ENCODE measurements at places on chromosomes 1 and 21.

GRCh38 chr1:97243973-97244560 is 522.5 kb downstream of the PTBP2 start:
- peak; percentile 2 for DNase-seq

- DNase-seq, result peak; percentile 53
These were observed 862.7 kb downstream of the PLA2G4A start for GRCh38 chr1:187691439-187691838.

DNA sequence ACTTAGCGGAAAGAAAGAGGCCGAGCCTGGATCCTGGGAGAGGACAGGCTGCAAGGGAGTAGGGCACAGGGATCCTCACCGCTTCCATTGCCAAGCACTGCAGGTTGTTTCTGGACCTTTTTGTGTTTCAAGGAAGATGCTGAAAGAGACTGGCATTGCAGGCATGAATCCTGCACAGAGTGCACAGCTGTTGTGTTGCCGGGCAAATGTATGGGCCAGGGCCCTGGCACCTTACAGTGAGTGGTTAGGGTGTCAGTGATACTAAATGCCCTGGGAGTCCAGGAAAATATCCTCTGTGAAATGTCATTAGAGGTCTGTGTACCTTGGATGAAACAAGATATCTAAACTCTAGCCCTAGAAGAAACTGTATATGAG is 145.5 kb upstream of the FGGY start:
- DNase-seq, result no peak

DNA sequence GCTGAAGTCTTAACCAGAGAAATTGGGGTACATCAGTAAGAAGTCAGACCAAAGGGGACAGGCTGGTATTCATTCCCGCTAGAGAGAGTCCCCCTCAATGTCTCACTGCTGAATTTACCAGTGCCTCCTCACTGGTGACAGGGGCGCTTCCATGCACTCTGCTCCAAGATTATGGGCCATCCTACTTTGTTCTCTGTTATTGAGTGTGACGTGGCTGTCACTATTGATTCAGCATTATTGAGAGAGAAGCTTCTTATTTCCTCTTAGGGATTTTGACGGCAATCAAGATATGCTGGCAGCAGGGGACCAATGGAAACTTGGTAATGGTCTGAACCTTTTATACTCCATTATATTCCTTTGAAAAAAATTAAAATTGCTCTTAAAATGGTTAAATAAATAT is 118.6 kb downstream of the SYF2 start:
- no peak for DNase-seq

GRCh38 chr1:186575348-186575747 is 104.9 kb downstream of the PTGS2 start:
- peak; percentile 20 for DNase-seq

GRCh38 chr1:159783724-159784123 is 3.0 kb downstream of the DUSP23 start:
- DNase-seq, result no peak

DNA sequence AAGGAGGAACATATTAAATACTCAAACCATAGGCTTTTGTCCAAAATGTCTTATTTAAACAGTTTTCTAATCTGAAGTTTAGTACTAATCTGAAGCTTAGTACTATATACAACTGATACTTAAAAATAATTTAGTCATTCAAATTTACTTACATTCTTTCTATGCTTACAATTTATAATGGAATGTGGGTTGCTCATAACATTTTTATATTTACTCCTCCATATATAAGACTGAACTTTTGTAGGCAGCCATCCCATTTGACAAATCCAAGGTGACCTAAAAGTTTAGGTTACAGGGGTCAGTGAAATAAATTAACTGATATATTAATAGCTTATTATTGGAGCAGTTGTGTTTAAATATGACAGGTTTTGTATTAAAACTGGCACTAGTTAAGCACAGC is 570.6 kb downstream of the DPYD start:
- DNase-seq, result no peak

DNA sequence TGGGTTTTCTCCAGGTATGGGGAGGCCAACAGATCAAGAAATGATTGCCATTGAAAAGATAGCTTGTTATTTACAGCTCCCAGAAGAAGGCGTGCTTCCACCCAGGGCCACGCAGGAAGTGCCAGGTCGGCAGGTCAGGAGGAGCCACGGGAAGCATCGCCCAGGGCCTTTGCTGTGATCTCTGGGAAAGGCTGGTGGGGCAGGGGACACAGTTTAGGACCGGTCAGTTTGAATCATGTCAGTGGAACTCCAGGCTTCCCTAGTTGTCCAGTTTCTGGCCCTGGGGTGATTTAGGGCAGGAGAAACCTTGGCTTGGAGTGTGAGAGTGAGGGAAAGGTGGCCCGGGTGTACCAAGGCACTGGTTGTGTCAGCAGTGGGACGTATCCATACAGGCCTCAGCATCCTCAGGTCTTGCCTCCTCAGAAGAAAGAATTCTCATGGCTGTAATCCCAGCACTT is 11.4 kb downstream of the PLA2G5 start:
- DNase-seq, result no peak

- peak; percentile 36 for DNase-seq
These were observed 4.5 kb downstream of the PLA2G2A start for GRCh38 chr1:19974822-19975416.

GRCh38 chr21:40187946-40188654 is 320.9 kb downstream of the PCP4 start:
- no peak for DNase-seq

DNA sequence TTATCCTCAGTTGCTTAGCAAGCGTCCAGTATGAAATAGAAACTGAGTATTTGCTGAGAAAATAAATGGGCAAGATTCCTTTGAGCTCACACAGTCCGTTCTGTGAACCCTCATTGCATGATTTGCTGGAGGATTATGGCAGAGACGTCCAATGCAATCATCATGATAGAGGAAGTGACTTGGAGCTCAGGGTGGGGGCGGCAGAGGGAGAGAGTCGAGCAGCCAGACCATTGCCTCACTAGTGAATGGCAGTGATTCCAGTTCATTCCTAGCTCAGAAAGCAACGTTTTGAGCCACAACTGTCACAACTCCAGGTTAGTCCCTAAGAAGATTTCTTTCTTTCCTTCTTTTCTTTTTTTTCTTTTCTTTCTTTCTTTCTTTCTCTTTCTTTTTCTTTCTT is 27.5 kb upstream of the COL9A2 start:
- DNase-seq, result peak; percentile 17

GRCh38 chr21:41169701-41170100 is 1.7 kb downstream of the BACE2 start:
- DNase-seq, result no peak

DNA sequence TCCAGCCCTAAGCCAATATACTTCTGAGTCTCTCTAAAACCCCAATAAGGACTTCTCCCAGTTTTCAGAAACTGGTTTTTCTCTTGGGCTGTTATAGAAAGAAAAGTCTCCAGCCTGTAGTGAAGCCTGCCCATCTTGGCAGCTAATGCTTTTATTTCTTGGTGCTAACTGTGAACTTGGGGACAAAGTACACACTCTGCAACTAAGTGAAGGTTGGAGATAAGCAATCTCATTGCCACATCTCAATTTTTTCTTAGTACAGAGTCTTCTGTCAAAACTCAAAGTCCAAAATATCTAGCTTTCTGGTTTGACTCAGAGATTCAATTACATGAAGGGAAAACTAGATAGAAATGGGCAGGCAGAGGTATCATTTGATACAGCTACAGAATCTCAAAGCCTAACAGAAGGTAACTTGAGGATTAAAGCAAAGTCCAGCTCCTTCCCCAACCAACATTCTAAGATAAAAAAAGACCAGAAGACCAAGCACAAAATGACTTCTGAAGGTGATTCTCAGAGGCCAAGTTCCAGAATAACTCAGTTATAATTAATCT is 14.0 kb downstream of the AK2 start:
- DNase-seq, result no peak

DNA sequence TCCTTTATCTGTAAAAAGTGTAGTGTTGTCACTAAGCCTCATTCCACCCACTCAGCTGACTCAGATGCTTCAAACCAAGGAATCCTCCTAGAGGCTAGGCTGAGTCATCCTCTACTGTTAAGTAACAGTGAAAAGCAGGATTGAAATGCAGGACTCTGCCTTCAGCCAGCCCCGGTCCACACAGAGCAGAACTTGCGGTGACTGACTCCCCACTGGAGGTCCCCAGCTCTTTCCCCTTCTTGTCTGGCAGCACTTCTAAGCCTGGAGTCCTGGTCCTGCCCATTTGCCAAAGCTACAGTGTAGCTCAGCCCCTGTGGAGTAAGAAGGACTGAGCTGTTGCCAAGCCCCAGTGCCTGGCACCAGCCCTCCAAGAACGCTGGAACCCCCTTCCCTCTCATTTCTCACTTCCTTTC is 1.7 kb downstream of the RAB7B start:
- DNase-seq, result peak; percentile 62

DNA sequence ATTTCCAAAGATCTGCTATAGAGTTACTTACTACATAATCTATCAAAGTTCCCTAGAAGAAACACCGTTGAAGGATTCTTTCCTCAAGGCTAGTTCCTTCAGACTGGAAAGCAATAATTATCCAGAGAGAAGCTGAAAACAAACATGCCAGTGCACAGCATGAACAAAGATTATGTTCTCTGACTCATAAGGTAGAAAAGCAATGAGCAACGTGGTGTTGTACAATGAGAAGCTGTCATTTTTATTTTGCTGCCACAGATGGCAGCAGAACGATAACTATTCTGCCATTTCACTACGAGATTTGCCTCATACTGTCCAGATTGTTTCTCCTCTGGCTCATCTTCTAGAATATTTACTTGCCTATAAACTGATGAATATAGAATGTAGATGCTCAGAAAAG is 10.7 kb downstream of the EXTL2 start:
- DNase-seq, result no peak

DNA sequence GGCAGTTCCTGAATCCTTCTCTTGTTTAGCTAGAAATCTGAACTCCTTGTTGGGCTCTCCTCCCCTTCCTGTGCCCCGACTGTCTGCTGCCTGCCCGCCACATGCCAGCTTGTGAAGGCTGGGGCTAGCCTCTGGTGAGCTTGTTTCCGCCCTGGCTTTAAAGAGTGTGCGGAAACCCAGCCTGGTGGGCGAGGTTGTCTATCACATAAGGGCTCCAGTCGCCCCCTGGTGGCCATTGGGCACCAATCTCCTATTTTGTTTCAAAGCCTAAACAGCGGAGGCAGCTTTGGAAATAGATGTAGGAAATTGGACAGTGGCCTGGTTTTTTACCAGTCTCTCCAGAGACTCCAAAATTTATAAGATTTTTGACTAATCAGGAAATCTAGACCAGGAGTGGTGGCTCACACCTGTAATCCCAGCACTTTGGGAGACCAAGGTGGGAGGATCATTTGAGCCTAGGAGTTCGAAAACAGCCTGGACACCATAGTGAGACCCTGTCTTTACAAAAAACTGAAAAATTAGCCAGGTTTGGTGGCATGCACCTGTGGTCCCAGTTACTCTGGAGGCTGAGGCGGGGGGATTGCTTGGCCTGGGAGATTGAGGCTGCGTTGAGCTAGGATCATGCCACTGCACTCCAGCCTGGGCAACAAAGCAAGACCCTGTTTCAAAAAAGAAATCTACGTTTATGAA is 9.8 kb downstream of the ATP8B2 start:
- peak; percentile 79 for DNase-seq

GRCh38 chr21:45596704-45597318 is 46.7 kb upstream of the PCBP3 start:
- no peak for DNase-seq

DNA sequence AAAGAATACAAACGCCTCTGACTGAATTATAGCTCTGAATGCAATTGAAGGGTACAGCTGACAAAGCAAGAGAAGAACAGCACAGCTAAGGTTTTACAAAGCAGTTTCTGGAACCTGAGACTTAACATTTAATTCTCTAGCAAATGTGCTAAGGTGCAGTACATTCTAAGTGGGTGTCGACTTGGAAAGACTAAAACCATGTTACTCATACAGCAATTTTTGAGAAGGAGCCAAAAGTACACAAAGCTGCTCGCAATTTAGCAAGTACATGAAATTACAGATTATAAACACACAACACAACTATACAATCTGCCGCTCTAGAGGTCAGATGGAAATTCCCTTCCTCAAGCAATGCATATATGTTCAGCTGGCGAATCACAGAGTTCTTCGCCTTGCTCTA is 121.9 kb downstream of the TIAM1 start:
- DNase-seq, result peak; percentile 52

- DNase-seq, result no peak
These were observed 160.2 kb downstream of the ADSS2 start for GRCh38 chr1:244291236-244292201.

DNA sequence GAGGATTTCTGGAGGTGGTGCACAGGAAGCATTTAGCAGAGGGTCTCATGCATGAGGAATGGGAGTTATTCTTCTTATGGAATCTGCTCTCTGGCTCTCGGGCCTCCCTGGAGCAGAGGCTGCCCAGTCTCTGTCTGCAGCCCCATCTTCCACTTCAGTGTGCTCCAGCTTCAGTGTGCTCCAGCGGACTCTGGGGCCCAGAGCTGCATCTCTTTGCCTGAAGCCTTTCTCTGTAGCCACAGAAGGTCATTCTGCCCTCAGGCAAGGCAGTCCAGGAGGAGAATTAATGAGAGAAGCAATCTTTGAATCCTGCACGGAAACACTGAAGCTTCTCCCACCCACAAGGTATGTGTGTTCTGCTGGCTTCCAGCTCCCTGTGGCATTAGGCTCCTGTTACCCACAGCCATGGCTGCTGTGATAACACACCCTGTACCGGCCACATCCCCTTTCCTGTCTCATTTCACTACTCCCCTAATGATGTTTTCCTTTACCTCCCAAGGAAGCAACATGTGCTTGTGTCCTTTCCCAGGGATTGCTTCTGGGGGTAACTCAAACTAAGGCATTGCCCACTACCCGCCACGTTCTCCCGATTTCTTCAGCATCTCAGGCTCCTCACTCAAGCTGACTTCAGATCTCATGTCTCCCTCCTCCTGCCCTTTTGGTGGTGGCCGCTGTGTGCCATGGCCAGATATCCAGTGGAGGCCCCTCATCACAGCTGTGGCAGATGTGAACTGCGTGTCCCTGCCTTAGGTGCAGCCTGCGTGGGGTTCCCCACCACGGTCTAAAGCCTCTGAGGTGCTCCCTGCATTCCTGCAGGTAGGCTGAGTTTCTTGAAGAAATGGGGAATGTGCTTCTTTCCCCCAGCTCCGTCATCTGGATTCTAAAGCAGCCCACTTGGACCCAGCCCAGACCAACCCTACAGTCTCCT is 181.2 kb upstream of the GALNT2 start:
- DNase-seq, result no peak

GRCh38 chr1:156602557-156602993 is 1.3 kb upstream of the GPATCH4 start:
- DNase-seq, result no peak

DNA sequence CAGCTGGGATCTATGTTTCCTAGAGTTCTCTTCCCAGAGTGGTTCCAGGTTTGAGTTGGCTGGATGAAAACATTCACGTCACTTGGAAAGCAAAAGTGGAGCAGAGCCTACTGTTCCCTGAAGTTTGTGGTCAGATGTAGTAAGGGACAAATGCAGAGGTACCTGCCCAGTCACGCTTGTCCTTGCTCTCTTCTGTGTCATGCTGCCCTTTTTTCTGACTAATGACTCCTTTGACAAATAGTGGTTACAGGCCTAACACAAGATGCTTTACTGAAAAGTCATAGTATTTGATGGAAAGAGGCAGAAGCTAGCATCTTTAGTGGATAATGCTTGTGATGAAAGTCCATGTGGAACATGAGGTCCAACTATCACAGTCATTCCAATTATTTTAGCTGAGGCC is 881.4 kb upstream of the B3GALT2 start:
- DNase-seq, result no peak
